ENCODE measurements at places on chromosomes 11 and 22.

GRCh38 chr11:69295995-69296889 lies 2.3 kb downstream of the MYEOV start:
- DNase-seq, result no peak

- no peak for DNase-seq
Measured at GRCh38 chr11:35190804-35191348, 51.9 kb downstream of the CD44 start.

DNA sequence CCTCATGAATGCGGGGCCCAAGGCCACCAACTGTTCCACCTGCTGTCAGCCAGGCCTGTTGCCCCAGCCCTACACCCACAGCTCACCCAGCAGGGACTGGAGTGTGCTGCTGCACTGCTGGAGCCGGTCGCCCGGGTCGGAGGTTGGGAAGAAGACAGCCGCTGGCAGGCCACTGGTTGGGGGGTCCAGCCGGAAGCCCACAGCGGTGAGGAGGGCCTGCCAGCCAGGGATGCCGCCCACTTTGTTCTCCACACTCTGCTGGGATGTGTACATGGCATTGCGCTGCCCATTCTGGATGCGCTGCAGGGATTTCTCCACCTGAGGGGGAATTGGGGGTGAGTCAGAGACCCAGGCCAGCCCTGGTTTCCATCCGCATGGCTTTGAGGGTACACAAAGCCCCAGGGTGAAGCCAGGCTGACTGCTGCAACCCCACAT lies 74.2 kb upstream of the PITPNB start:
- DNase-seq, result no peak

GRCh38 chr11:12143461-12144258 lies 33.3 kb downstream of the MICAL2 start:
- no peak for DNase-seq

All from NCI-H524 (cell line).